Muscle of arm (tissue), 14 donors: ENCODE measurements at places on chromosomes 11 and 22.

GRCh38 chr11:35683728-35684339, 21.3 kb downstream of the TRIM44 start:
- DNase-seq: no peak

DNA sequence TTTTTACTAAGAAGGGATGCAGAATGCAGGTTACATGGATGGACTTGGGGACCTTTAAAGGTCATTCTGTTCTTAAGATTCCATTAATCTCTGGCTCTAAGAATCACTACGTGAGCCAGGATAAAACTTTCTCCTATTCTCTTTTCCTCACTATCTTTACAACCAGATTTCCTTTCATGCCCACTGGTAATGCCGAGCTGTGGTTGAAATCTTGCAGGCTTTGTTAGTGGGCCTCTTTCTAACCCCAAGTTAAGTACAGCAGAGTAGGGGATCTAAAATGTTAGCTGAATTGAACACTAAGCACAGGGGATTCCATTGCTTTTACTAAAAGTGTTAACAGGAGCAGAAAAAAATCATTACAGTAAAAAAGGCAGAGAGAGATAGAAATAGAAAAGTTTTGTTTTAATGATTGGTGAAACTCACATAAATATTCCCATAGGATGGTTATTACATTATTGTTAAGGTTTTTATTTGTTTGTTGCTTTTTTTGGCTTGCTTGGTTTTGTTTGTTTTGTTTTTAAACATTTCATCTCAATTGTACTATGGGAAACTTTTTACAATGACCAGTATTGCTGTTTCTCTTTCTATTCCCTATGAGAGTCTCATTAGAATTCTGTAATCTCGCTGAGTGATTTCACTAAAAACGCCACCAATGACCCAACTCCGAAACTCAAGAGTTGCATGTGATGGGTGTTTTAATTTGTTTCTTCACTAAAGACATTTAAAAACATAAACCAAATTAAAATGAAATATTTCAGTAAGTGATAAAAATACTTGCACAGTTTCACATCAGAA, 54.1 kb upstream of the HTATIP2 start:
- no peak for DNase-seq

GRCh38 chr22:46638601-46639431, 18.6 kb downstream of the GRAMD4 start:
- no peak for DNase-seq

DNA sequence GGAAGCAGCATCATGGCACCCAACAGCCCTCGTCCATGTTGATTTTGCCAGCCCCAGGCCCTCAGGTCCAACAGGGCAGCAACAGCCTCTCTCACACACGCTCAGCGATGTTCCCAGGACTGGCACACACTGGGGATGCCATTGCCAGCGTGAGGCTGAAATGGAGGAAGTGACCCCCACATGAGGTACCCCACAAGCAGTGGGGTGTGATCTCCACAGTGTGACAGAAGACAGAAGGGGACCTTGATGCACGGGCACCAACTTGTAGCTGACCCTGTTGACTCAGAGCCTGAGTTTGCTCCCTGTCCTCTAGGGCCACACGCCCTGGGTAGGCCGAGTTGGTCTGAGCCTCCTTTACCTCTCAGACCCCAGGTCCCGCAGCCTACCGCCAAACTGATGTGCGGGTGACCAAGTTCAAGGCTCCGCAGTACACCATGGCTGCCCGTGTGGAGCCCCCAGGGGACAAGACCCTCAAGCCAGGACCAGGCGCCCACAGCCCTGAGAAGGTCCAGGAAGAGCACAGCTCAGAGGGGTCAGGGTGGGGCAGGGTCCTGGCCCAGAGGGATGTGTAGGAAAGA, 6.2 kb downstream of the SCGB1C1 start:
- no peak for DNase-seq

DNA sequence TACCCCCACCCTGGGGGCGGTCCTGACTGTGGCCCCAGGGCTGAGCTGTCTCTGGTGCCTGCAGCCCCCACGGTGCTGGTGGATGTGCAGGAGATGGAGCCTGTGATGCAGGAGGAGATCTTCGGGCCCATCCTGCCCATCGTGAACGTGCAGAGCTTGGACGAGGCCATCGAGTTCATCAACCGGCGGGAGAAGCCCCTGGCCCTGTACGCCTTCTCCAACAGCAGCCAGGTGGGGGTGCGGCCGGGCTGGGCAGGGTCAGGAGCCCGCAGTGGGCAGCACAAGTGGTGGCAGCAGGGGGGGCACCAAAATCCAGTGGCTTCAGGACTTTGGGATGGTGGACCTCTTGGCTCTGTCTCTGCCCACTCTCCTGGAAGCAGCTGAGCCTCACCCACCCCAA, 8.0 kb upstream of the NDUFS8 start:
- DNase-seq: no peak

- peak; percentile 48 for DNase-seq
Observed at GRCh38 chr11:125429174-125429707, 66.8 kb downstream of the FEZ1 start.

DNA sequence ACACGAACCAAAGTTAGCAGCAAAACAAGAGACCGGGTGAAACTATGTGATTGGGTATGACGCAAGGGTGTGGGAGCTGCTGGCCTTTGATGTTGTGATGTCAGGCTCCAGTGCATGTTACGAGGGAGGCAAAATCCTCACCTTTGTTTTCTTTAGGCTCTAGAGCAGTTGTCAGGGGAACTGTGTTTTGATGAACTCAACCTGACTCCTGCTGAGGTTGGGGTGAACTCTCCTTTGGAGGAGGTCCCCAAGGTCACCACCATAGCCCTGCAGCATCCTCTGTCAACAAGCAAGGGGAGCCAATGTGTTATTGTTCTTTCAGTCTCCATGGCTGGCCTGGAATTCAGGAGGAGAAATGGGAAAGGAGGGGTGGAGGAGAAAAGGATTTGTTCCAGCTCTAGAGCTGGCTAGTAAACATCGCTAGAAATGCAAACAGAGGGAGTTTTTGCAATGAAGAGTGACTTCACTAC, 33.8 kb downstream of the RASSF10 start:
- DNase-seq: no peak

DNA sequence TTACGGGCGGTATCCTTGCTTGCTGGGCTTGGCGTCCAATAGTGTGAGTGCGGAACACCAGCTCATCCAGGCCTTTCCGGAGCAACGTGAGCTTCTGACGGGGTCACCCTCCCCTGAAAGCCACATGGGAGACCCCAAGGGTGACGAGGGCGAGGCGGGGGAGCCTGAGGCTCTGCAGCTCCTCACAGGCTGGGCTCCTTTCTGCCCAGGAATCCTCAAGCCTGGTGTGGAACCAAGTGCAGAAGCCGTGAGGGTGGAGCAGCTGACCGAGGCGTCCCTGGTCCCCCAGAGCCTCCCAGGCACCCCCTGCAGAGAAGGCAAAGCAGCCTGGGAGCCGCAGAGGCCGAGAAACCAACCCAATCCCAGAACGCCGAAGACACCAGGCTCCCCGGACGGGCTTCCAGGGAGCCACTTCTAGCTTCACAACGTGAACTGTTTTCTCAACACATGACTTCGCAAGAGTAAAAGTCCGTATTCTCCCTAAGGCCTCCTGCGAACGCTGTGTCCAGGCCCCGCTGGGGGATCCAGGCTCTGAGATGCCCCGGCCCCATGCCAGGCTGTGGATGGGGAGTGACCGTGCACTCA, 530.3 kb downstream of the BRD1 start:
- DNase-seq: no peak
